ENCODE measurements at places on chromosomes 12 and 14.

GRCh38 chr14:33979613-33980276 lies 28.9 kb upstream of the EGLN3 start:
- no peak for DNase-seq

GRCh38 chr12:95788637-95789036 lies 1.9 kb downstream of the NTN4 start:
- no peak for DNase-seq

GRCh38 chr12:25553098-25553497 lies at the start of gene LMNTD1:
TSS of gene LMNTD1 (minus strand) at chr12:25553283. CDS start at chr12:25552959, 324 bp downstream.
- DNase-seq: no peak

GRCh38 chr14:75109877-75110276 lies 17.0 kb downstream of the NEK9 start:
- no peak for DNase-seq

- DNase-seq: no peak
These were observed 2.1 kb downstream of the SUSD6 start for GRCh38 chr14:69613312-69614073.

- DNase-seq: no peak
These were observed 88.3 kb downstream of the RPS29 start for GRCh38 chr14:49497725-49498348.

GRCh38 chr12:119980242-119980641 lies 8.8 kb upstream of the BICDL1 start:
- DNase-seq: no peak

DNA sequence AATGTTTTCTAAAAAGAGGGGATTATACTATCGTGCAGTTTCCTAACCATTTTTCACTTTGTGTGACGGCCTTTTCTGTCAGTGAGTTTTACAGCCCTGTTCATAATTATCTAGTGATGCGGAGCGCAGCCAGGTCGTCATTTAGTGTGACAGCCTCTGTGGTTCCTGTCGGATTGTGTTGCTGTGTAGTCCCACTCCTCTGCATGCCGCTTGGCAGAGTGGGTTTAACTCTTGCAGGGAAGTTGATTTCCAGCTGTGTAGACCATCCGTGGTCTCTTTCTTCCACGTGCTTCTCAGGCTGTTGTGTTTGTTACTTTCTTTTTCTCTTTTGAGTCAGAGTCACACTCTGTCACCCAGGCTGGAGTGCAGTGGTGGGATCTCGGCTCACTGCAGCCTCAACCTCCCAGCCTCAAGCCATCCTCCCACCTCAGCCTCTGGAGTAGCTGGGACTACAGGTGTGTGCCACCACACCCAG lies 8.6 kb downstream of the RAN start:
- no peak for DNase-seq

DNA sequence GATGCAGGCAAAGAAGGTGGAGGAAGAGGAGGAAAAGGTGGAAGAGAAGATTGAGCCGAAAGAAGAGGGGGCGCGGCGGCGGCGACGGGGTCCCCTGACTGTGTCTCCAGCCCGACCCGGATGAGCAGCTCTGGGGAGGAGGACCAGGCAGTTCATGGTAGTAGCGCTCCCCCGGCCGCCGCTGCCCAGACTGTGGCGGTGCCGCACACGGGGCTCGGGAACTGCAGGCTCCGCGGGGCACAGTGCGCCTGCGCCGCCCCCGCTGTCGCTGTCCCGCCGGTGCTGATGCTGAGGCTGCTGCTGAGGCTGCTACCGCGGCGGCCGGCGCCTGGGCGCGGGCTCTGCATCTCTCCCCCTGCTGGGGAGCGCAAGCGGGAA lies at the start of gene KCNH5:
KCNH5 (minus strand) TSS at position 225 of the 378 bp plus-strand sequence. CDS start 272 bp downstream, outside the sequence.
- no peak for DNase-seq

- DNase-seq: no peak
These were observed 625 bp downstream of the ANGEL1 start for GRCh38 chr14:76812093-76812421.

GRCh38 chr12:58414398-58414871 lies 473.1 kb downstream of the ATP23 start:
- DNase-seq: no peak

Measured in stimulated activated CD8-positive, alpha-beta memory T cell treated with anti-CD3 and anti-CD28 coated beads, Interleukin-4, amount 100 ng/mL, for 4 hours (primary cell).